CD4-positive, alpha-beta T cell treated with Interleukin-6 at 100 ng/mL for 8 hours (primary cell): ENCODE measurements at places on chromosomes 12 and 14.

DNA sequence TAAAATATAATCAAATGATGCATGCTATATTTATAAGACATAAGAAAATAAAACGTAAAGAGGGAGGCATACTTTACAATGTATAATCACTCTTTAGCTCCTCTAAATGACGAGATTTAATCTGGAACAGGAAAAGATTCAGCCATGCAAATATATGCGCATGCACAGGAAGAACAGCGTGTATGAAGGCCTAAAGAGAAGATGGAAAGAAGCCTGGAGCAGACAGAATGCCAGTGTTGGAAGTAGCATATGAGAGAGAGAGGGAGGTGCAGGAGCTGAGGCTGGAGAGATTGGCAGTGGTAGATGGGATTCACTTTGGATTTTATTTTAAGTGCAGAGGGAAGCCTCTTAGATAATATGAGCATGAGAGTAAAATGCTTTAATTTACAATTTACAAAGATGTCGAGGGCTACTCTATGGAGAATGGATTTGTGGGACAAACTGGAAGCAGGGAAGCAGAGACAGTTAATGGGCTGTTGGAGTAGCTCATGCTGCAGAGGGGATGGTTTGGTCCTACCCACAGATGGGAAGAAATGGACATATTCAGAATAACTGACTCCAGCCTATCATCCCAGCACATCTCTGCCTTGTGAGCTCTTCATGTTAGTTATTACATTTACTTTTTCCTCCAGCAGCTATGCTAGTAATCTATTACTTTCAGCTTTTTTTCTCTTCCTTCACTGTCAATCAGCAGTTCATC is 411.1 kb downstream of the TMTC2 start:
- DNase-seq: no peak

DNA sequence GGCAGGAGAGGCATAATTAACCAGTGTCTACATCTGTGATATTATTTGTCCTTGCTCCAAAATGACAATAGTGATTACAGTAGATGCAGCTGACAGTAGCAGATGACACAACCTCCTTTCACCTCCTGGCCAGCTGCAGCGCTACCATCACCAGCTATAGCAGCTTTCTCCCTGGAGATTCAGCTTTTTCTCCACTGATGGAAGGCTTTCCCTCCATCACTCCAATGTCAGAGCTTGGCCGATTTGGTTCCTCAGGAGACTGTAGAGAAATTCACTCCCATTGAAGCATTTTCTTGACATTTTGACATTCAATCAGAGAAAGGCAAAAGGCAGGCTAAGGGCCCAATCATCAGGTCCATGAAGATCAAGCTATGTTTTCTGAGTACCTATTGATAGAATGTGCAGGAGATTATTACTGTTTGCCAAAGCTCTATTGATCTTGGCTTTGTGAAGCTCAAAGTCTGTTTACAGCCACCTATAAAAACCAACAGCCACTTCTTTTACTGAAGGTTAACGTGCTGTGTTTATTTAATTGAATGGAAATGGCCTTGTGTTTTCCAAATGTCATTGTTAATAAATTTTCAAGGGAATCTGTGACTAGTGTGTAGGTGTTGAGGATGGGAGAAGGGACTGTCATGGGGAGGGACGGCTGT is 785.1 kb downstream of the DIO2 start:
- DNase-seq: no peak

DNA sequence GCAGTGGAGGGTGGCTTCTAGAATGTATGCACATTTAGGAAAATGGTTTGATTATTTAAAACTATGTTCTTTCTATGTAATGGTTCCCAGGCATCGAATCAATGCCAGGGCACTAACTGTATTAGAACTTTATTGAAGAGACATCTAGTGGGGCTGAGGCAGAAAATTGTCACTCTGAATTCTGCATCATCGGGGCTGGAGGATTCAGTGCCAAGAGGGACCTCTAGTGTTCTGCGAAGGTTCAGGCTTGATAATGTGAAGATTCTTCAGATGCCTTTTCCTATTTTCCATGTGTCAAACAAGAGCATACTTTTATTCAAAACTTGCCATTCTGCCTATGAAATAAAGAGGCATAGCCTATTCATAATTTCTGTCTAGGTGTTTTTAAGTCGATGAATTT is 146.3 kb downstream of the CAND1 start:
- no peak for DNase-seq

DNA sequence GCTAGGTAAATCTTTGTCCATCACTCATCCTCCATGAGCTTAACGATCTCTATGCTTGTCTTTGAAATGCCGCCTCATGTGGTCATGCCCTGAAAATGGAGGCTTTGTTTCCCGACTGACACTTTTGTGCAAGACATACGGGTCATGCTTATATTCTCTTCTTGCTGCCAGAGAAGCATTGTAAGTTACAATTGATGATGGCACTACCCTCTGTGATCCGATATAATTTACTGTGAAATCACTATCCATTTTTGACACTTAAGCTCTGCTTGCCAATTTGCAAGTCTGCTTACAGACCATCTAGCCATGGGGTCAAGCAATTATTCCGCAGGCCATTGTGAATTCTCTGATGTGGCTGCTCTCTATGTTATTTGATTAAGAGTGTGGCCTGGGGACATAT is 650.0 kb downstream of the FLRT2 start:
- DNase-seq: no peak

GRCh38 chr12:87813476-87814234 is 215.5 kb downstream of the C12orf50 start:
- DNase-seq: no peak

DNA sequence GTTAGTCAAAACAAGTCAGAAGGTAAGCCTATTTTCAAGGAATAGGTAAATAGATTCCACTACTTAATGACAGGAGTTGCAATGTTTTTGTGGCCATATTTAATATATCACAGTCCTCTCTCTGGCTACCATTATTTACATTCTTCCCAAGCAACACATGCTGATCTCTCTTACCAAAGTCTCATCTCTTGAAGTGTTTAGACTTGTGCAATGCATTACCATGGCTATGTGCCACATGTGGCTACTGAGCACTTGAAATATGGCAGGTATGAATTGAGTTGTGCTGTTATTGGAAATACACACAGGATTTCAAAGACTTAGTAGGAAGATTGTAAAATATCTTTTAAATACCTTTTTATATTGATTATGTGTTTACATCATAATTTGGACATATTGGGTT is 262.4 kb upstream of the PDE3A start:
- DNase-seq: no peak

- DNase-seq: no peak
Observed at GRCh38 chr12:14258575-14258940, 106.9 kb upstream of the ATF7IP start.

DNA sequence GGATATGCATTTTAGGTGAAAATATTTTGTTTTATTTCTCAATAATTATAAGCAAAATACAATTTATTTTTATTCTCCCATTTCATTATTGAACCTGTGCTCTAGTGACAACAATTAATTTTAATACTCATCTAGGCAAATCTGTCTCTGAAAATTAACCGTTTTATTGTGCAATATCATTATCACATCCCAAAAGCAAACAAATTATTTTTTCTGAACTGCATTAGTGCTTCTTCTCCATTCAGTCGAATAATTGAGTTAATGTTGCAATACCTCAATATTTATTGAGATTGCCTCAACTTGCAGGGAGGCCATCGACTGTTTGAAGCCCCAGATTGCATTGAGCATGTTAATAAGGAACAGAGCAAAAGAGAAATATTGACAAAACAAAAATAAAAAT is 303.2 kb upstream of the LRFN5 start:
- no peak for DNase-seq

- no peak for DNase-seq
Observed at GRCh38 chr12:3417113-3417512, 73.9 kb upstream of the PRMT8 start.

DNA sequence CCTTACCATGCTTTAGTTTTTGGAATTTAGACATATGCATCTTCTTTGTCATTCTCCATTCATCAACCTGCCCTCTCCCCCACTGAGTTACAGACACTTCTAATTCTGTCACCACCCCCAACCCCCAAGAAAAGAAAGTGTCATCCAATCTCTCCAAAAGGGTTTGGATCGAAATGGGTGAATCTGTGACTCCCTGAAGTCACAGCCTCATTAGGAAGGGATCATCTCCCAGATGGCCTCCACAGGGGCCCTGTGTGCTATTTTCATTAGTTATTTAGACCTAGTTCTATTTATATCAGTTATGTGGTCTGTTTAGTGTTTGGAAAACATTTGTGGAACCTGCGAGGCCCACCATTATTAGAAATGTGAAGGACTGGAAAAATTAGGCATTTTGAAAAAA is 191.0 kb upstream of the ATP2B1 start:
- no peak for DNase-seq

DNA sequence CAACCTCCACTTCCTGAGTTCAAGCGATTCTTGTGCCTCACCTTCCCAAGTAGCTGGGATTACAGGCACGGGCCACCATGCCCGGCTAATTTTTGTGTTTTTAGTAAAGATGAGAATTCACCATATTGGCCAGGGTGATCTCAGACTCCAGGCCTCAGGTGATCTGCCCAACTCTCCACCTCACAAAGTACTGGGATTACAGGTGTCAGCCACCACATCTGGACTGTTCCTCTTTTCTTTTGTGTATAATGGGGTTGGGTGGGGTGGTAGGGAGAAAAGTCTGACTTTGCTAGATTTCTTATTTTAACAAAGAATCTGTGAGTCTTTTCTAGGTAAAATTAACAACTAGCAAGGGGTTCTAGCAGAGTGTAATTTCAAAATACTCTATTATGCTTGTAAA is 92.7 kb upstream of the AMN1 start:
- no peak for DNase-seq

GRCh38 chr14:105046891-105047282 is 18.3 kb downstream of the GPR132 start:
- DNase-seq: no peak
